ENCODE measurements at places on chromosomes 11 and 22.
A peak's percentile ranks its signal among the peaks of the same experiment; 100 is the strongest.

DNA sequence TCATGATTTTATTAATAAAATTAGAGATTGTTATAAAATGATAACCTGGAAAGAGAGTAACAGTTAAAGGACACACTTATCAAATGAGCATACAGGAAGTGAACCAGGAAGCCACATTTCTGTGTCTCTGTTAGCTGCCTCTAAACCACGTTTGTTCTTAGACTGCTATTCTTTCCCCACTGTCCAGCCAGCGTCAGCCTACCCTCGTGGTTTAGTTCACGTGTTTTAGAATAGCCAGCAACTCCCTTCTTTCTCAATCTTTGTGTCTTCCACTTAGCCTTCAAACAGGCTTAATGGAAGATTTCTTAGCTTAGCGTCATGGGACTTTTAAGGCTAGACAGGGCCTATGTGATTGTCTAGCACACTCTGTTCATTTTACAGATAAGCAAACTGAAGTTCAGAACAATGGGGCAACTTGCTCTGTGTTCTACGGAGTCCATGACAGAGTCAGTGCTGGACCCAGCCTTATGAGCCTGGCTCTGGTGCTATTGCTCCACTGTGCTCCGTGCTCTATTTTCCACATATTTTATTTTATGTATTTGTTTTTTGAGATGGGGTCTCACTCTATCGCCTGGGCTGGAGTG is 27.2 kb downstream of the GRAMD1B start:
- DNase-seq: no peak

- no peak for DNase-seq
Measured at GRCh38 chr11:116257092-116257491, 515.7 kb downstream of the BUD13 start.

DNA sequence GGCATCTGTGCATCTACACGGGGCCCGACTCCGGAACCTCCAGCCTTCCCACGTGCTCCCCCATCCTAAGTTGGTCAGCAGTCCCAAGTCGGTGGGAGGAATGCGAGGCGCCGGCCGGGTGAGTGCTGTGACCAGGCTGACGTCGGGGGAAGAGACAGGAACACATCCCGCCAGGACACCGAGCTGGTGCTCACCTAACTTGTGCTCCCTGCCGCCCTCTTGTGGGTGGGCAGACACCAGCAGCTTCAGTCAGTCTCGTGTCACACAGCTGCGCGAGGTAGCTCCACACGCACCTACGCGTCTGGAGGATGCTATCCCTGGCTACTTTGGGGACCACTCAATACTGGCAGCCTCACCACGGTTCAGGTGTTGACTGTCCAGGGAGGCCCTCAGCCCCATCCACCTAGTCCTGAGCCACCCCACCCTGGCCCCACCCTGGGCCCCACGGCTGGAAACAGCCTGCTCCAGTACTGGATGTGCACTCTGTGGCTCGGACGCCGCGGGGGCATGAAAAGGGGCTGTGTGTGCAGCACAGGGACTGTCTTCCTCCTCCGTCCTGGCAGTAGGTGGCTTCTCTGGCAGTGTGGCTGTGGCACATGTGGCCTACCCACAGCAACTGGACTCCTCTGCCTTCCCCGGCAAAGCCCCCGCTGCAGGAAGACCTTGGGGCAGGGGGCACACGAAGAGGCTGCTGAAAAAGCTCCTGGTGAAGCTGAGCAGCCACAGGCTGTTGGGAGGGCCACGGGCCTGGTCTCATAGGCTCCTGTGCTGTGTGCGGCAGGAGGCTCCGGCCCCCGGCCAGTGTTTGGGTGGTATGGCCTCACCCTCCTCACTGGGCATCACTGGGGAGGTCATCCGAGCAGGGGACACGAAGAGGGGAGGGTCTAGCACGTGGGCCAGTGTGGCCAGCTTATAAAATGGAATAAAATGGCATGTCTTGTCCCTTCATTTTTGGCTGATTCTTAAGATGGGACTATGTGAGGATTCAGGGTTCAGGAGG is 11.2 kb upstream of the BID start:
- peak; percentile 60 for DNase-seq

DNA sequence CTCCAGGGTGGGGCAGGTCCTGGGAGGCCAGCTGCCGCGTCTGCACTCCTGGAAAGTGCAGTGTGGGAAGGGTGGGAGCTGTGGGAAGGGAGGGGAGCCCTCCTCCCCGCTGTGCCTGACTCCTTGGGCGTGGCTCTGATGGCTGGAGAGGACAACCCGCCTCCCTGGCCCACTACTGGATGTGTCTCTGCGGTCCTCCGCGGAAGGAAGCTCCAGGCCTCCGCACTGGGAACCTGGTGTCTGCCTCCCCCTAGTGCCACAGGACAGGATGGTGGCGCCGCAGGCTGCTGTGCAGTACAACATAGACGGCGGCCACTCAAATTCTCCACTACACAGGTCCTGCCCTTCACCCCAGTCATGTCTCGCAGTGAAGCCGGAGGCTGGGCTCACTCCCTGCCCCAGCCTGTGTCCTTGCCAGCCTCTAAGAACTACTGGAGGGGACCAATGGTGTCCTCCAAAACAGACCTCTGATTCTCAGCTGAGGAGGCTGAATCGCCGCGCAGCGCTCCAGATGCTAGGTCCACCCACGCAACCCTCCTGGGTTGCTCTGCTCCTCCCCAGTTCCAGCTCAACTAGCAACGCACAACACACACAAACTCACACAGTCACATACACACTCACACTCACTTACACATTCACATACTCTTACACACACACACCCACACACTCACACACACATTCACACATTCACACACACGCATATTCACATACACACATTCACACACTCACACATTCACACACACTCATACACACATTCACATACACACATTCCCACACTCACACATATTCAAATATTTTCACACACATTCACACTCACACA is 12.4 kb upstream of the DSCAML1 start:
- no peak for DNase-seq

DNA sequence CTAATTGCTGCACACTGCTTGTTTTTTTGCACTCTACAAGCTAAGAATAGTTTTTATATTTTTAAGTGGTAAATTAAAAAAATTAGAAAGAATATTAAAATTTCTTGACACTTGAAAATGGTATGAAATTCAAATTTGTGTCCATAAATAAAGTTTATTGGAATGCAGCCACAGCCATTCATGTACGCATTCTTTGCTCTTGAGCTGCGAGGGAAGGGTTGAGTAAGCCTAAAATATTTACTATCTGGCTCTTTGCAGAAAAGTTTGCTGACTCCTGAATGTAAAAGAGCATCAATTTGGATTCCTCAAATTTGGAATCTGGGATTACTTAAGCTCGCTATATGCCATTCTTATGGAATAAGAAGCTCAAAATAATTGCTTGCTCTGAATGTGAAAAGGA is 3.4 kb upstream of the ADAMTS8 start:
- DNase-seq: no peak

GRCh38 chr11:108994887-108995286 is 330.0 kb downstream of the DDX10 start:
- DNase-seq: no peak

DNA sequence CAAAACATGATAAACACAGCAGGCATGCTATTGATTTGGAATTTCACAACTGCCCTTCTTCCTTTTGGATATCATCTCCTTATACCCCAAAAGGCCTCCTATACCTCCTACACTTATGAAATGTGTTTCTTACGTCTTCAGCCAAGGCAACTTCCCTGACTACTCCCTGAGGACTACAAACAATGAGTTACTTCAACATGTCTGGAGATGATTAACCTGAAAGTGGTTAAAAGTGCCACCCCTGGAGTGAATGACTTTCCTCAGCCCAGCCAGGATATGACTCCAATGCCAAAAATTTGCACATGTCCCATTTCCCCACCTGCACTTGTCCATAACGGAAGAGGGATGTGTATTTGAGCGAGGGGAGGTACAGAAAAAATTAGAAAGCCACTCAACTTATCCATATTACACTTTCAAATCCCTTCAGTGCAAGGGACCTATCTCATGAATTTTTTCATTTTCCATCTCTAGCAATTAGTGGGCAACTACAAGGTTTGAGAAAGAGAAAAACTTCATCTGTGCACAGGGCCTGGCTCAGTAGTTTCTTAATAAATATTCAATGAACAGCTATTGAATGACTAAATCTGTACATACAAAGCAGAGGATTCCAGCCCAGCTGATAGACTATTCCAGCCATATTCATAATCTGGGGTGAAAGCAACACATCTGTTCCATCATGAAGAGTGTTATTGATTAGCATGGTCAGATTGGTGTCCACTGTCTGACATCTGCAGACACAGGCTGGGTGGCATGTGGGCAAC is 36.8 kb downstream of the KIRREL3 start:
- no peak for DNase-seq

DNA sequence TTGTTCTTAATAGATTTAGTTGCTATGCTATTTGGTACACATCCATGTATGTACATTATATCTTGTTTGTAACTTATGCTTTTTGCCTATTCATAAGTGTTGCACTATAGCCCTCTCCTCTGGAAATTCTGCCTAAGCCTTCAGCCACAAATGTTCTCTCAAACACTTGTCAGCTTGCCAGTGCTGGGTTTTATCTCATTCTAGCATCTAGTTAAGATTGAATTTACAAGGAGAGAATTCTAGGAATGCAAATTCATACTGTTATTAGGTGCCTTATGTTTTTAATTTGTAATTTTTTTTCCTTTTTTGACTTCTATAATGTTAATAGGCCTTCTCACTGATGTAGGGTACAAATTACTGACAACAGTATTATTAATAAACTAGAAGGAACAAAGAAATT is 14.6 kb upstream of the CTSC start:
- no peak for DNase-seq

DNA sequence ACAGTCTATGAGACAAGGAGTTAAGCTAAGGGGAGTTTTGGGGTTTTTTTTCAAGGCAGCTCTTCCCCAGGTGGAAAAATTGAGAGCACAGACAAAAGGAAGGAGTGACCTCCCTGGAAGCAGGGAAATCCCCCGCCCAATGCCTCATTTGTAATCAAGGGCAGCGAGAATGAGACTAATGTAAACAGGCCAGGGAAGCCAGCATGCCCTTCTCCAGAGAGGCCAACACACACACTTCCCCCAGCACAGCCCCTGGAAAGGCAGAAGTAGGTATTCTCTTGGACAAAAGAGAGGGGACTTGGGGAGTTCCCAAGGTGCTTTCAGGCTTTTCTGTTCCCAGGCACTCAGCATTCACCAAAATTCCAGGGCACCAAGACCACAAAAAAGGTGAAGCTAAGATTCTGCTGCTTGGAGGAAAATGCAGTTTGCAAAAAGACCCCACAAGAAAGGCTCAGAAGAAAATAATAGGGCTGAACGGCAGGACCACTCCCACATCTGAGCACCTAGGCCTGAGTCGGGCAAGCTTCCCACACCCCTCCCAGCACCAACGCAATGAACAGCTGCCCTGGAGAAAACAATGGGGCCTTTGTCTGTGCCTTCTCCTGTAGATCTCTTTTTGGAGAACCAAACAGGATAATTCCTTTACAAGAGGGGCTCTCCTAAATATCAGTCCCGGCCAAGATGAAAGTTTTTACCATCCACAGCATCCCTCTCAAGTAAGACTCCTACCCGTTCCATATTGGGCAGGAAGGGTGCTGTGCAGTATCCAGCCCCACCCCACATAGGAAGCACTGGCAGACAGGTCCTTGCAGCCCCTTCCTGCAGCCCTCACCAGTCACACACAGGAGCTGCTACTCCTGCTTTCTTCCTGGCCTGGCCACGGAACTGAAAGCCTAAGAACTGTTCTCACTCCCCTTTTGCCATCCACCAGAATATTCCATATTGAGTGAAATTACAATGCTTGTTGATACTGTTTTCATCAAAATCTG is 70.7 kb upstream of the AKIP1 start:
- peak; percentile 21 for DNase-seq

- no peak for DNase-seq
Measured at GRCh38 chr11:59678118-59678812, 9.4 kb upstream of the PATL1 start.

DNA sequence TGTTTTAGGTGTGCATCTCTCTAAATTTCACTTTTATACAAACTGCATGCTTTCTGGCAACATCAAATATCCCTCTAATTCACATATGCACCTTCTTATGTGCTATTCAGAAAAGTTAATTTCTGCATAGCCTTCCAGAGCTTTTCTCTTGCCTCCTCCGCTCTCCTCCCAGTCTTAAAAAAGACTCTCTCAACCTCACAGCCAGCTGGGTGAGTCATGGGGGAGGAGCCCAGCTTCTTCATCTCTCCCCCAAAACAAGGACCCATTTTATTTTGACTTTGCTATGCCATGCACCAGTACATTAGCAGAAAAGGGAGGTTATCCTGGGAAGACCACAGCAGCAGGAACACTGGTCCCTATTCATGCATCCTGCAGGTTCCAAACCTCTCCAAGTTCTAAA is 234.4 kb downstream of the KCNA4 start:
- DNase-seq: no peak

DNA sequence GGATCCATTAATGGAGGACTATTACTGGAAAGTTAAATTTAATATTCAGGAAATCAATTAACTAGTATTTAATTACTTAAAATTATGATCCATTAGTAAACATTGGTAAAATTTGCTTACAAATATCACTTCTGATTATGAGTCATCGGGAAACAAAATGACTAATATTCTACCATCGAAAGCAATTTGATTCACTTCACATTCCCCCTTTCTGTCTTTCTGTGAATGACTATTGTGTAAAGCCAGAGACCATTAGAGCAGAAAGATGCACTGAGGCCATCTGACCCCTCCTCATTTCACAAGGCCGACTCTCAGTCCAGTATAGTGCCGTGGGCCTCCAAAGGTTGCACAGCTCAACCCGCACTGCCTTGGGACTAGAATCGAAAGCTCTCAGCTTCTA is 619.0 kb downstream of the OPCML start:
- DNase-seq: no peak

- no peak for DNase-seq
Measured at GRCh38 chr11:7645206-7645605, 28.1 kb downstream of the CYB5R2 start.

GRCh38 chr22:30866216-30866615 is 102.4 kb downstream of the MORC2 start:
- no peak for DNase-seq

GRCh38 chr11:112605093-112605666 is 344.5 kb upstream of the PLET1 start:
- DNase-seq: no peak

- DNase-seq: no peak
Measured at GRCh38 chr11:56910046-56910773, 78.5 kb upstream of the OR5AK2 start.

- DNase-seq: no peak
Measured at GRCh38 chr11:35274909-35275785, 136.2 kb downstream of the CD44 start.

- no peak for DNase-seq
Measured at GRCh38 chr11:103448966-103449365, 339.7 kb downstream of the DYNC2H1 start.

DNA sequence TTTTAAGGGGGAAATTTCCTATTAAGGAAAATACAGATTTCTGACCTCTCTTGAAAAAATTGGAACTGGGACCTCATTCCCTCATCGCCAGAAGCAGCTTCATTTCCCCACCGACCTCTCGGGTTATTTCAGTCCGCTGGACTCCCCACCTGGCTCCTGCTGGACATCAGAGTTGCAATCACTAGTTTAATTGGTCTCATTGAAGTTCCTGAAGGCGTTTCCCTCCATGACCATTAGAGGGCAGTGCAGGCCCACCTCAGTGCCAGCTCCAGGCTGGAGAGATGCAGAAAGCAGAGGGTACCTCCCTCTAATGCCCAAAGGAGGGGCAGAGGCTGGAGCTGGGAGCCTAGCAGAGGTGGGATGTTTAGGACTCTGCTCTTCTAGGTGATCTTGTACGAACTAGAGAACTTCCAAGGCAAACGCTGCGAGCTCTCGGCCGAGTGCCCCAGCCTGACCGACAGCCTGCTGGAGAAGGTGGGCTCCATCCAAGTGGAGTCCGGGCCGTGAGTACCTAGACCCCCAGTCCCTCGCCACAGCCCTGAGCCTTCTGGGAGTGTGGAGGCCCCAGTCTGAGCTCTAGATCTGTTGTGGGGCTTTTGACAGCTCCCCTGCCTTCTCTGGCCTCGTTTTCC is 2.7 kb downstream of the CRYBB3 start:
- DNase-seq: peak; percentile 42

Data from stimulated activated CD8-positive, alpha-beta memory T cell treated with anti-CD3 and anti-CD28 coated beads, Interleukin-2, amount 100 ng/mL, for 48 hours (primary cell).